ENCODE measurements at places on chromosomes 11 and 22.

DNA sequence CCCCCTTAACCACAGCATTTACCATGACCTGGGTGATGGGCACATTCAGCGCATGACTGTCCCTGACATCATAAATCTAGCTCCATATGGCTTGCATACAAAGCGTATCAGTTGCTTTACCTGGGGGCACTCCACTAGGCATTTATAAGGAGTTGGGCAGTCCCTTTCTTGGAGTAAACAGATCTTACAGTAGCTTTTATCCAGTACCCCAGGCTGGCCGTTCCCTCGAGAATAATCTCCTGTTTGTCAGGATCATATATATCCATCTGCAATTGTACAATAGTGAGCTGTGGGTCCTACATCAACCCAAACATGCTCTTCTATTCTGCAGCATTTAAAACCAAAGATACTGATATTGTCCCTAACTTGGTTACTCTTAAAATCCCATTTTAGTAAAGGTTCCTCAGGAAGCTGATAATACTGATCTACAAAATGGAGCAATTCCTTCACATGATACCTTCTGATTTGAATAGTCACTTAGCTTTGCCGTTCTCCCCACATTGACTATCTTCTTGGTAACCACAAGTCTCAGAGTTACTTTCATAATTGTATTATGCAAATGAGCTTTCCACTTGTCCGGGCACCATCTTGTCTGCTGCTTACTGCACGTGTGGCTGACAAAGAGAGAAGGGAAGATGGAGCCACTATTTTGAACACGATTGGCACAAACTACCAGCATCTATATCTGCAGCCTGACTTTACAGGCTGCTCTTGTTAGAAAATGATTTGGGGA, 205.0 kb downstream of the CWF19L2 start:
- DNase-seq: no peak

GRCh38 chr11:7307836-7308235, 56.1 kb downstream of the SYT9 start:
- no peak for DNase-seq

- DNase-seq: no peak
Measured at GRCh38 chr22:46476547-46476941, 60.9 kb downstream of the CELSR1 start.

GRCh38 chr11:70000228-70000627, 77.9 kb upstream of the ANO1 start:
- DNase-seq: no peak

- no peak for DNase-seq
Measured at GRCh38 chr22:24033731-24034130, 22.6 kb downstream of the CABIN1 start.

- no peak for DNase-seq
Measured at GRCh38 chr22:32880893-32881596, 79.5 kb downstream of the TIMP3 start.

DNA sequence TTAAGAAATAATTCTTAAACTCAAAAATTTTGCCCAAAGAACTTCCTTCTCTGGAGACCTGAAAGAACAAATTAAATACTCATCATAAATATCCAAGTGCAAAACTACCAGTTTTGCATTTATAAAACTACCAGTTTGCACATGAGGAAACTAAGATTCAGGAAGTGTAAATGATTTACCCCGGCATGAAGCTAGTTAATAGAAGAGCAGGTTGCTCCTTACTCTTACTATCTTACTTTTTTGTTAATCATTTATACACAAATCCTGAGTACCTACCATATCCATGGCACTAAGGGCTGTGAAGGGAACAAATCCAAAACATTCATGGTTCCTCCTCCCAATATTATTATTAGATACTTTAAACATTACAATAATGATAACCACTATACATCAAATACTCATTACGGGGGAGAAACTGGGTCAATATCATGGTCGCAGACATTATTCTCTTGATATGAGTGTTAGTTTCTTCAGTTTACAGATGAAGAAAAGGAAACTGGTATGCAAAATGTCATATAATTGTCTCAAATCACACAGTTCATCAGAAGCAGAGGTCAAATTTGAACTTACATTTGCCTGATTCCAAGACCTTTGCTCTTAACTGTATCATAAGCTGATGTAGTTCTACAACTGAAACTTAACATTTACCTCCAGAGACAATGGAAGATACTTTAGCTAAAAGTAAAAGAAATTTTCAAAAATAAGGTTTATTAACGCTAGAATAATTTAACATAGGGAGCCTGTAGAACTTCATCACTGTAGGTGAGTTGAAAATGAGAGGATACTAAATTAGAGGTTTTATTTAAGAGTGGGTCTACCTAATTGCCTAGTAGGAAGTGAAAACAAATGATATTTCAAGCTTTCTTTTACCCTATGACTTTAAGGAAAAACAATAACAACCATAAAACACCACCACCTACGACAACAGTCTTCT, 74.5 kb downstream of the FAM76B start:
- no peak for DNase-seq

DNA sequence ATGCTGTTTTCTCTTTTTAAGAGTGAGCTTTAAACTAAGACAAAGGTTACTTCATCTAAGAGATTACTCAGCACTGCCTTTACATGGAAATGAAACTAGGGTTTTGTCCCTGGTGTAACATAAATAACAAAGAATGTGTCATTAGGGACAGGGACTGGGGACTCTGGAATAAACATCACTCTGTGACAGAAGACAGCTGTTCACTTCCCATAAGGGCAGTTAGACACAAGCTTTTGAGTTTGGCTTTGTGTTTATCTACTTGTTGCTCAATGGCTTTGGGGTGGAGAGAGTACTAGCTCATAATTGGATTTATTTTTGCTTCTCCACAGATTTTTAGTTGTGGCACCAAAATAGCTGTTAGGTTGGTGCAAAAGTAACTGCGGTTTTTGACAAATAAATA, 154.5 kb downstream of the OR4C45 start:
- DNase-seq: no peak

DNA sequence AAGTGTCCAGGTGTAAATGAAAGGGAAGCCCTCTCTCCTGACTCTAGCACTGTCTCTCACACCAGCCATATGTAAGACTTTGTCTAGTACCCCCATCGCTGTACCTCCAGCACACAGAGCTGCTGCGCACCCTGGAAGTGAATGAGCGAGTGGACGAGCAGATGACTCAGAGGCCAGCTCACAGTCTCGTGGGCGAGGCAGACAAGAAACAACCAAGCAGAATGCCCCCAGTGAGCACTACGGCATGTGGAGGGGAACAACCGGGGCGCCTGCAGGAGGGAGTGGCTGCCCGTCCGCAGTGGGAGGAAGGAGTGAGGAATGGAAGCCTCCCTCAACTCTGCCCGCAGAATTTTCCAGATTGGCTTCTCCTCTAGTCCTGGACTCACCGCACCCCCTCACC, 46.4 kb downstream of the MCM5 start:
- no peak for DNase-seq

DNA sequence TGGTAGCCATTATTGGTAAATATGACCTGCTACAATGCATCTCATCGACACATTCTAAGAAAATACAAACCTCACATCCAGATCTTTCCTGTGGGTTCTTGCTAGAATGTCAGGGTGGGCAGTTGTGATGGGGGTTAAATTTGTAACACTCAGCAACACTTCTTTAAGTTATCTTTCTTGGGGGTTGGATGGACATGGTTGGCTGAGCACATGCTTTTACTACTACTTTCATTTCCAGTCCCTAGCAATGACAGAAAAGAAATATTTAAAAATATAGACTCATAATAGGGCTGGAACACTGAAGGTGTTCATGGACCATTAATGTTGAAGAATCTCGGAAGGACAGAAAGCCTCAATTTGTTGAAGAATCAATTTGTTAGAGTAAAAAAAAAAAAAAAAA, 57.6 kb downstream of the APOL3 start:
- DNase-seq: no peak

DNA sequence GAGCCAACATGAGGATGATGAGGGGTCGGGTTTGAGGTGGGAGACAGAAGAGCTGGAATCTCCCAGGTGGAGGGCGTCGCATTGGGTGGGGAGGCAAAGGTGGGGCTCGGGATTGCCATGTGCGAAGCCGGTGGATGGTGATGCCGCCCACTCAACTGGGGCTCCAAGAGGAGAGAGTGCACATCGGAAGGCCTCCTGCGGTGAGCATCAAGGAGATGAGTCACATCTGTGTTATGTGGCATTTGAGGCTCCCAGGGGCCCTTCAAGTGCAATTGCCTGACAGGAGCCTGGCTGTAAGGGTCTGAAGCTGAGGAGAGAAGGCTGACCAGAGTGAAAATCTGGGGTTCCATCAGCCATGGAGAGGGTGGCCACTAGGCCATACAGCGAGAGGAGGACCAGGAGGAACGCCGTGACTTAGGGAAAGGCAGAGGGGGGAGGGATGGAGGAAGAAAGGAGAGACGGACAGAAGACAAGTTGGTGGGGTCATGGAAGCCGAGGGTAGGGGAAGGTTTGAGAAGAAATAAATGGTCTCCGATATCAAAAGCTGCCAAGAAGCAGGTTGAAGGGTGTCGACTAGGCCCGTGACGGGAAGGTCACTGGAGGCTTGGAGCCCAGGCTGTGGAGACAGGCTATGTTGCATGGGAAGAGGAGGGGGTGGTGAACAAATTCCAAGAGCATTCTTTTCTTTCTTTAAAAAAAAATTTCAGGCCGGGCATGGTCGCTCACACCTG, 21.3 kb downstream of the RASD2 start:
- no peak for DNase-seq

DNA sequence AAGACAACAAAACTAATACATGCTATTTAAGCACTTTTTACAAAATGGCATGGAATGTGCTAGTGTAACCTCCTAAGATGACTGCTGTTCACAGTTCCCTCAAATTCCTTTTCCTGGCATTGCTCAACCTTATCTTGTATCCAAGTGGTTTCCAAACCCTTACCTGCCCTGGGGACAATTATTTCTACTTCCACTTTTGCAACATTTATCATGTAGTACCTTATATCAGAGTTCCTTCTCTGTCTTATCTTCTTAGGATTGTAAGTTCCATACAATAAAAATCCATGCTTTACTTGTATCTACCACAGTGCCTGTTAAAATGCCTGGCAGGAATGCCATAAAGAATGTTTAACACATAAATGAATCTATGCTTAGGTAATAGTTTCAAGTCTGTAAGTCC, 109.2 kb upstream of the MTMR2 start:
- no peak for DNase-seq

DNA sequence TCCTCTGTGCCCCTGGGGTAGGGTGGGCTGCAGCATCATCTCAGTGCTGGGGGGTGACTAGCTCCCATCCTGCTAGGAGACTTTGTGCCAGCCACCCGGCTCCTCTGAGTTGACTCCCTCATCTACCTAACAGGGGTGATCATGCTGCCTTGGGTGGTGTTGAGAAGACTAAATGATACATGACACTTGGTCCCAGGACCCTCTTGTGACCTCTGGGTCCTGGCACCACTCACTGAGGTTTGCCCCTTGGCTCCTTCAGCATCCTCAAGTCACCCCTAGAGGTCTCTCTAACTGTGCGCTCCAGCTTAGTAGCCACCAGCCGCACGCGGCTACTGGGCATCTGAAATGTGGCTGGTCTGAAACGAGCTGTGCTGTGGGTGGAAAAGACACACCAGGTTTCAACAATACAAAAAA, 72.1 kb downstream of the LRRC32 start:
- no peak for DNase-seq

DNA sequence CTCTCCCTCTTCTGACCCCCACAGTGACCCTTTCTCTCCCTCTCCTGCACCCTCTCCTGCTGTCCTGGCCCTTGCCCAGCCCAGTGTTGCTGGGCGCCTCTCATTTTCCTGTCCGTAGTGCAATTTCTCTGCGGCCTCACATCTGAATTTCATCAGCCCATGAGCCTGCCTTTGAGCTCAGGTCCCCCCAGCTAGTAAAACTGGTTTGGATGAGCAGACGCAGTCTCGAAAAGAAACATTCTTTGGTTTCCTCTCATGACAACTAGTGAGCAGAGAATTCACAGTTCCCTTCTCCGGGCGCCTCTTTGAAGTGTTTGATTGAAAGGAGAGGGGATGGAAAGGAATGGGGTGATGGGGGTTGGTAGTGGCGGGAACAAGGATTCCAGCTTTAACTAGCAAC, 126.0 kb upstream of the CADM1 start:
- no peak for DNase-seq

GRCh38 chr11:26994631-26995095, 751 bp downstream of the FIBIN start:
- DNase-seq: no peak

DNA sequence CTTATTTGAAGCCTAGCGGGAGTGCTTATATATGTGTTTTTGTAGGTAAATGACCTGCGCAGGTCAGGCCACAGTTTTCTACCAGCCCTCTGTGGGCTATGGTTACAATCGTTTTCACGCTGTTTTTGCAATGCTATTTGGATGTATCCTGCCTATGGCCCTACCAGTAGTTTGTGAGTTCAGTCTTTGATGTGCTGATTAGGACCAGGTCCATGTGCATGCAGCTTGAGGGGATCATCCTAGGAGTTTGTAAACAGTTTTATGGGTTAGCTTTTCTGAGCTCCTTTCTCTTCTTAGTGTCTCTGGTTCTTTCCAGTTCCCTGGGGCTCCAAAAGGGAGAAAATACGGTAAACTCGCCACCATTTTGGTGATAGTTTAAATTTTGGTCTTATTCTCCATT, 142.5 kb downstream of the LDLRAD3 start:
- DNase-seq: no peak

DNA sequence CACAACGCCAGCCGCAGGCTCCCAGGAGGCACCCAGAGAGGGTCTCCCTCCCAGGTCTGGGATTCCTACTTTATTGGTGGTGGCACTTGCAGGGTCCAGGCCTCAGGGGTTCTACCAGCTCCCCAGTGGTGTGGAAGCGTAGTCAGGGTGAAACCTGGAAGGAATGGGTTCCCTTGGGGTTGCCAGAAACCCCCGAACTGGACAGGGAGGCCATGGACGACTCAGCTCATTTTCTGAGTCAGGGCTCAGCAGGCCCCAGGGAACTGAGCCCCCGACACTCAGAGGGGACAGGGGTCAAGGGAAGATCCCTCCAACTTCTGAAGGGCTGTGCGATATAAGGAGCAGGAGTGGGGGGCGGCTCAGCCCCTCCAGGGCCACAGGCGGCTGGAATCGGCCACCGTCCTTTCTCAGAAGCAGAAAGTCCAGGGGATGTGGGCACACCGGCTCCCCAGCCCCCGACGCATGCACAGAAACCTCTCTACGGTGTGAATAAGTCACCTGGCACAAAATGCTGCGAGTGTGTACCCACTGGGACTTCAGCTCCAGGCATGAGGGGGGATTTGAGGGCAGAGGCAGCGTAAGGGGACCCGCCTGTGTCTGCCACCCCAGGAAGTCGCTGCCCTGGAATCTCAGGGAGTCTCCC, 25.1 kb downstream of the MRGPRG start:
- DNase-seq: no peak
